ENCODE measurements at places on chromosomes 7 and 10.

DNA sequence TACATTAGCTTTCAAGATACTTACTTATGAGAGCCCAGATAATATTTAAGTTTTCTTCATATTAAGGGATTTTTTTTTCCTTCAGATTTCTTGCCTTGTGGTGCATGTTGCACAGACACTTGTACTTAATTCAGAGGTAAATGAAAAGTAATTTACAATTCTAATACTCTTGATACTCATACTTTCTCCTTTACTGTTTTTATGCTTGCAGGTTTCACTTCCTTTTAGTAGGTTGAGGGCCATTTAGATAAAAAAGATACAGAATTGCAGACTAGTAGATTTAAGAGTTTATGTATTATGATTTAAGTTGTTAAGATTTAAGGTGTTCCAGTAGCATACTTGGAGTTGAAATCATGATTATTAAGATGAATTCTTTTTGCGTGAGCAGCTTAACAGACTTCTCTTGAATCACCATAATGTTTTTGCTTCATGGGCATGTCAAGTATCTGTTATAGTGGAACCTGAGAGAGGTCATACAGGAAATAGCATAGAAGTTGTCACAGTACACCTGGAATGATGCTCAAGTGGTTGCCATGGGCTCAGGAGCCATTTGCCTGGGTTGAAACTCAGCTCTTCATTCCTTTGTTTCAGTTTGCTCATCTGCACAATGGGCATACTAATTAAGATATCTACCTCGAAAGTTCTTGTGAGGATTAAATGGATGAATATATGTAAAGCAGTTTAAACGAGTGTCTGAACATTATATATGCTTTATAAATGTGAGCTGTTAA, 174.8 kb upstream of the PRPS1L1 start:
- DNase-seq = no peak

DNA sequence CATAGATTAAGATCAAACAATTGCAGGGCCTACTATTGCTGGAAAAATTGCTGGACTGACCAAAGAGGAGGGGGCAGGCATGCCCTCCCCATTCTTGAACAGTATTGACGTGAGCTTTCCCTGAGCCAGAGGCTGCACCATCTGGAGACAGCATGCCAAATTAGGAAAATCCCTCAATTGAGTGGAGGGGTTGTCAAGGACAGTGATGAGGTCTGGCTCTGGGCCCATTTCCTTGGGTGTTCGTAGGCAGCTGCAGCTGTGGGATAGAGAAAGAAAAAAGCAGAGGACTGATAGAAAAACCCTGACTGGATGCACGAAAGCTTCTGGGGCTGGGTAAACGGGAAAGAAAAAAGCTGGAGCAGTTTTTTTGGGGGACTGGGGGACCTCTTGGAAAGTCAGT, 22.8 kb upstream of the ORC5 start:
- DNase-seq = no peak

DNA sequence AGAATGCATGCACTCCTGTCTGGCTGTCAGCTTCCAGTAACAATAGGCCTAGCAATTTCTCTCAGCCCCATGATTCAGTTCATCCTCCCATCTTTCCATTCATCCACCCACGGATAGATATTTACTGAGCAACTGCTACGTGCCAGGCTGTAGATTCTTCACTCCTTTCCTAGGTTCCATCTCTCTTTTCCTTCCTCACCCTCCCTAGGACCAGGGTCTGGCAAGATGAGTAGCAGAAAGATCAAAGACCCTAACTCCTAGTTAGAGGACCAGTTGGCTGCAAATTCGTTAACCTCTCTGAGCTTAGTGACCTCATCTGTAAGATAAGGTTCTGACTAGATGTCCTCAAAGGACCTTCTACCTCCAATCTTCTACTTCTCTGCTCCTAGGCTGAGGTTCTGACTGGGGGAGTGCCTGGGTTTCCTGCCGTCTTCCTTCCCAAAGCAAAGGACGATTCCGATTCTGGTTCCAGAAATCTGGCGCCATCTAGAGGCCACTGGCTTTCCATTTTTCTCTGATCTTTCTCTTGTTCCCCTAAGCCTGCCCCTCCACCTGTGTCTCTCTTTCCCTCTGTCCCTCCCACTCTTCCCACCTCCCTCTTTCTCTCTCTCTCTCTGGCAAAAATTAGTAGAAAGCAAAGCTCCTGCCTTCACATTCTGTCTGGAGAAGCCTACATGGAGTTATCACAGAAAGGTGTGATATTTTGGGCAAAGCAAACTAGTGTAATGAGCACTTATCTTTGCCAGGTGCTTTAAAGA, 26.2 kb downstream of the TBATA start:
- DNase-seq = peak; percentile 28

DNA sequence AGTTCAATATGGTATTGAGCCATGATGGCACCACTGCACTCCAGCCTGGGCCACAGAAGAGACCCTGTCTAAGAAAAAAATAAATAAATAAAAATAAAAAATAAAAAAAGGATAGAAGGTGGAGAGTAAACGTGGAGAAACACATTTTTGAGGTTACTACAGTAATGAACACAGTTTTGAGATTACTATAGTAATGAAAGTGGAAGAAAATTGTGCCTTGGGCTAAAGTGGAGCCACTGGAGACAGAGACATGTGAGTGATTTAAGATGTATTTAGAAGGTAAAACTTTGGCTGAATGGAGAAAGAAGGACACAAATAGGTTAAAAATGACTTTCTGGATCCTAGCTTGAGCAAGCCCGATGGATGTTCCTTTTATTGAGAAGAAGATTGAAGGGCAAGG, 76.8 kb downstream of the HGF start:
- DNase-seq = no peak

DNA sequence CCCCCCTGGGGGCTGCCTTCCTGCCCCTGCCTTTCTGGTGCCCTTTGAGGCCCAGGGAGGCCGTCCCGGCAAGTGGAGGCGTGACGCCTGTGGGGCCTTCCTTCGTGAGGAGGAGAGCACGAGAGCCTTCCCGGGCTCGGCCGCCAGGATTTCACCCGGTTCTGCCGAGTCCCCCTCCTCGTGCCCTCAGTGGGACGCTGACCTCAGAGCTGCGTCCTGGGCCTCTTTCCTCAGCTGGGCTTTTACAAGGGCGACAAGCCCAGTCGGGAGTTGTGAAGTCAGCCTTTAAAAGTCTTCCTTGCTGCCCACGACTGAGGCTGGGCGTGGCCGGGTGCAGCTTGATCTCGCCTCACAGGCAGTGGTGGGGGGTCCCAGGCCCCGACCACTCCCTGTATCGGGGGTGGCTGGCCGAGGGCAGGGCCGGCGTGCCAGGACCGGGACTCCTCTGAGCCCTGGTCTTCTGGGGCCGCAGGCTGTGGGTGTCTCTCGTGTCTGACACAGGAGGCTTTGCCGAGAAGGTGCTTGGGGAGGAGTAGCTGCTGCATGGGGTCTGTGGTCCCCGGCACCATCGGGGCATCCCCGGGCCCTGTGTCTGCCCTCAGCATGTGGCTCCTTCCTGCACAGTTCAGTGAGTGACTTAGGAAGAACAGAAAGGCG, 41.8 kb downstream of the FAM20C start:
- DNase-seq = no peak

GRCh38 chr10:71255808-71256660, 43.7 kb downstream of the UNC5B start:
- DNase-seq = no peak

DNA sequence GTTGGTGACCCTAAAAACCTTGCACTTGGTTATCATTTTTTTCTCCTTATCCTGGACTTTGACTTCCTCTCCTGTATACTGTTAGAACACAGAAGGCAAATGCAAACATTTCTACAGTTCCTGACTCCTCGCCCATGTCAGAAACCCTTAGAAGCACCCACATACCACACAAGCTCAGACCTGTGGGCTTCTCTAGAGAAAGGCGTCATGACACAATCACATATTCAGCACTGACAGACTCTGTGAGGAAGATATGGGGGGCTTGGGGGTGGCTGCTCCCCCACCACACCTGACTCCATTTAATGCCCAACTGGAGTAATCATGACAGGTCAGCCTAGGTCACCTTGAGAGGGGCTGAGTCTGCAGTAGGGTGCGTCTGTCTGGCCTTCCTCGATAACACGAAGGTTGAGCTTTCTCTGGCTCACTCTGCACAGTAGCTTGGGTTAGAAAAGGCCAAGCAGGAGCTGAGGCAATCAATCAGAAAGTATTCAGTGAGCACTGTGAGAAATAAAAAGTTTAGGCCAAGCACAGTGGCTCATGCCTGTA, 50.9 kb downstream of the CCDC3 start:
- DNase-seq = no peak

GRCh38 chr7:103915680-103916357, 73.6 kb downstream of the RELN start:
- no peak for DNase-seq
